Stimulated activated CD8-positive, alpha-beta memory T cell treated with anti-CD3 and anti-CD28 coated beads, Interleukin-15, amount 100 ng/mL, for 24 hours (primary cell): ENCODE measurements at places on chromosomes 2 and 18.

DNA sequence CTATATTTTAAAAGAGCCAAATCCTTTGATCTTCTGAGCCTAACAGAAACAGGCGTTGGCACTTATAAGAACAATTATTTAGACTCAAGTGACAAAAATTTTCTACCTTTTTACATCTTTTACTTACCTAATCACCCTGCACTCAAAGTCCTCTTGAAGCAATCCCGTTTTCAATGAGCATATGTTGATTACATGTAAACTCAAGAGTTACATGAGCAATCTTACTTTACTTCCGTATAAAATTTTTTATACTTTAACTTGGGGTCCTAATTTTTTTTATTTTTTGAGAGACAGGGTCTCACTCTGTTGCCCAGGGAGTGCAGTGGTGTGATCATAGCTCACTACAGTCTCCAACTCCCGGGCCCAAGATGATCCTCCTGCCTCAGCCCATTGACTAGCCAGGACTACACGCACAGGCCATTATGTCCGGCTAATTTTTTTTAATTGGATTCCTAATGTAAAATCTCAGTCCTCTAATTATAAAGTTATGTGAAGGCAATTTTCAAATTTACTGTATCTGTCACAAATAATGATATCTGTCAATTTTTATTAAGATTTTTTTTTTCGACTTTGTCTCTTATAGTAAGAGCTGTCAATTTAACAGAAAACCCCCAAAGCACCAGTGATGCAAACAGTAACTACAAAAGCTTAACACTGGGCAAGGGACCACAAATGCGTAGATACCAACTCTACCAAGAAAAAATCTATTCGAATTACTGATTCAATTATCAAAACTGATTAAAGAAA is 19.1 kb upstream of the STPG4 start:
- no peak for DNase-seq

- no peak for DNase-seq
Measured at GRCh38 chr2:188940171-188940570, 34.0 kb upstream of the COL3A1 start.

- no peak for DNase-seq
Measured at GRCh38 chr18:46297621-46298020, 193.4 kb downstream of the HAUS1 start.

- DNase-seq, result no peak
Measured at GRCh38 chr2:43643680-43644079, 6.6 kb downstream of the PLEKHH2 start.

DNA sequence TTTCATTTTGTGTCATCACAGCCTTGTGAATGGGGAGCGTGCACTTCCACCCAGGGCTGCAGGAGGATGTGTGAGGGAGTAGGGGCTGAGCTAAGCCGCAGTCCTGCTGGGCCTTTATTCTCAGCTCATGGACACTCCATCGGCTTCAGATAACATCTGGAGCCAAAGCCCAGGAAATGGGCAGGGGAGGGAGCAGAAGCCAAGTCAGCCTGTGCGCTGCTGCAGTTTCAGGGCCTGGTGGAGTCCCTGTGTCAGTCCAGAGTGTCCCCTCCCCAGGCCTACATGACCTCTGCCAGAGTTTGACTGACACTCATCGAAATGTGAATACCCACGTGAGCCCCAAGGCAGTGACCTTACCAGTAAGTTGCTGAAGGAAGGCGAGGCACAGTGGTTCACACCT is 242.2 kb downstream of the LOXHD1 start:
- no peak for DNase-seq

DNA sequence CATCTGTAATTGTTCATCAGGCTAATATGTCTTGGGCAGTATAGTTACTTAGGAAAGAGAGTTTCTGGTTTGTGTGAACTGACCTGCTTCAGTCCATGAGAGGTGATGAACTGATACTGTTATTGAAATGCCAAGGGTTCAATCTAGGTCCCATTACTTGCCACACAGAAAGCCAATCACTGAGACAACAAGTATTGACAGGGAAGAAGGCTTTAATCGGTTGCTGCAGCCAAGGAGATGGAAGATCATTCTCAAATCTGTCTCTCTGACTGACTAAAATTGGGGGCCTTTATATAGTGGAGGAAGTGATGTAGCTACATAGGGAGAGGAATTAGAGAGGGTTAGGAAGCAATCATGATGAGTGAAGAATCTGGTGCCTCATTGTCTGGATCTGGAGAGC is 19.9 kb upstream of the FAM98A start:
- no peak for DNase-seq

DNA sequence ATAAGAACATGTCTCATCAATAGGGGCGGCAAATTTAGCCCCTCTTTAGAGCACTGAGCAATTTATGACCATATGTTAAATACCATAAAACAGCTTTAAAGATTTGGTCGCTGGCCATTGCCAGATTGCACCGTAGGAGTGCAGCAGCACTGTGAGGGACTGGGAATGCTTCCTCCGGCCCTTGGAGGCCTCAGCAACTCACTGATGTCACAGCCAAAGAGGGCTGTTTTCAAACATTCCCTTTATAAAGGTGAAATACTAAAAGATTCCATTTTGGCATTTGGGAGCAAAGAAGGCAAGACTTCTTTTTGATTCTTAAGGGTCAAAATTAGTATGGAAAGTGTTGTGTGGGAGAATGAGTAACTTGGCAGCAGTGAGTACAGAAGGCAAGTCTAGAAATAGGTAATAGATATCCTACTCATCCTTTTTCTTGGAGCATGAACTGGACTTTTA is 63.7 kb downstream of the BABAM2 start:
- DNase-seq, result no peak

DNA sequence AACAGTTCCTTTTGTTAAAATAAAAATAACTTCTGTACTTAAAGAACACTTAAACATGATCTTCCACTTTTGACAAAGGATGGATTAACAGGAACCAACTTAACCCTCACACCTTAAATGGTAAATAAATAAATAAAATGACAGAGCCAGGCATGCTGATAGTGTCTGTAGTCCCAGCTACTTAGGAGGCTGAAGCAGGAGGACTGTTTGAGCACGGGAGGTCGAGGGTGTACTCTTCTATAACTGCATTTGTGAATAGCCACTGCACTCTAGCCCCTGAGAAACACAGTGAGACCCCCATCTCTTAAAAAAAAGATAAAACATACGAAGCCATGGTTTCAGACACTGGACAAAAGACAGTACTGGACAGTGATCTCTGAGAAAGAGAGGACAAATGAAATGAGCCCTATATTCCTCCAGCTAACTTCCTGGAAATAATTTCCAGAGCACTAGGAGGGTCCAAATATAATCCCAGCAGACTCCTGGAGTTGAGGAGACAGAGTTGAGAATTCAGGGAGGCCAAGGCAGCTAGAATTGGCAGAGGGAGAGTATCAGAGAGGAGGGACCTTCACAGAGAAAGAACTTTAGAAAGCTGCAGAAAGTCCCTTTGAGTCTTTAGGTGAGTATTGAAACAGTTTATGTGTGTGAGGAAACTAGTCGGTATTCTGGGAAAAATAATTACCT is 17.4 kb downstream of the PPP4R1 start:
- DNase-seq, result no peak

DNA sequence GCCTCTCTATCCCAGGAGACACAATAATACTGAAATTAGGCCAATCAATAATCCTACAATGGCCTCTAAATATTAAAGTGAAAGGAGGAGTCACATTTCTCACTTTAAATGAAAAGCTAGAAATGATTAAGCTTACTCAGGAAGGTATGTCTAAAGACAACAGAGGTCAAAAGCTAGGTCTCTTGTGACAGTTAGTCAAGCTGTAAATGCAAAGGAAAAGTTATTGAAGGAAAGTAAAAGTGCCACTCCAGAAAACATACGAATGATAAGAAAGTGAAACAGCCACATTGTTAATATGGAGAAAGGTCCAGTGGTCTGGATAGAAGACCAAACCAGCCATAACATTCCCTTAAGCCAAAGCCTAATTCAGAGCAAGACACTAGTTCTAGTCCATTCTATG is 9.5 kb downstream of the SESTD1 start:
- DNase-seq, result no peak

- DNase-seq, result no peak
Measured at GRCh38 chr18:4074647-4075046, 380.5 kb downstream of the DLGAP1 start.

DNA sequence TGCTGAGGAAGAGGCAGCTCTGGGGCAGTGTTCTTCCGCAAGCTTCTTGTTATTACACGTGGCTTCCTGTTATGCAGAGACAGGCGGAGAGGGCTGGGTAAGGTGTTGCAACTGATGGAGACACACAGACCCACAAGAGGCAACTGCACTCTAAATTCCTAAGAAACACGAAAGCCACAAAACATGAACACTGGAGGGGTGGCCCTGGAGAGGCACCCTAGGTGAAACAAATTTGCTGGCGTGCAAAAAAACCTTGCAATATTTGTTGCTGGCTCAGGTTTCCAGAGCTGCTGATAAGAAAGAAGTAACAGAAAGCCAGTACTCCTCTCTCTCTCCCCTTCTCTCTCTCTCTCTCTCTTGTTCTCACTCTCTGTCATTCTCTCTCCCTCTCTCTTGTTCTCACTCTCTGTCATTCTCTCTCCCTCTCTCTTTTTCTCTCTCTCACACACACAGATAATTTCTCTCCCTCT is 31.8 kb downstream of the ARHGAP25 start:
- DNase-seq, result no peak

DNA sequence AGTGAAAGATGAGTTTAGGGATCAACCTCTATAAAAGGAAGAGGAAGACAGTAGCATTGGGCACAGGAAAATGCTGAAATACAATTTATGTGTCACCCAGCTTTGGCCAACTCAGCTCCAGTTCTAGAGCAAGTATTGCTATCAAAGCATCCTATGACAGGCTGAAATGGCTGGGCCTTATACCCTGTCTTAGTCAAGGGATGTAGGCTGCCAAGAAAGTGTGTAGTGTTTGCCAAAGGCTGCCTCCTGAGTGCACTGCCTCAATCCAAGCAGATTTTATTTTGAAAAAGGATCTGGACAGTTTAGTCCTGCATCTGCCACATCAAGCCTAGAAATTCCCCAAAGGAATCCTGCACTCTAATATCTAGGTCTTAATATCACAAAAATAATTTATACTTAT is 359.9 kb upstream of the ZC3H15 start:
- DNase-seq, result no peak

DNA sequence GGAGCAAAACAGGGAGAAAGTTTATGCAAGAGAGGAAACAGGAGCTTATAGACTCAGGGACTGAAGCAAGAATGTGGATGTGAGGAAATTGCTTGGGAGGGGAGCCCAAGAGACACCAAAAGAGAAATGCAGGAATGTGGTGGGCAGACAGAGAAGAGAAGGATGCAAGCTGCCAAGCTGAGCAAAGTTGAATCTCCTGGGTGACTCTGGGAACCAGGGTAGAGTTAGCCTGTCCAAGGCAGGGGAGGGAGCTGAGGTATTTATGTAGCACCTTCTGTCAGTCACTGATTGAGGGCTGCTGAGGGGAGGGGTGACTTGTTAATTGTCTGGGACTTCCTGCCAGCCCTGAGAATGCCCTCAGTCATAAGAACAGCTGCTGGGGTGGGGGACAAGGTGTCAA is 464.3 kb downstream of the NBAS start:
- DNase-seq, result no peak

- DNase-seq, result no peak
Measured at GRCh38 chr2:69190743-69191404, 177.9 kb downstream of the ANTXR1 start.

GRCh38 chr2:150097901-150098531 is 389.5 kb downstream of the RND3 start:
- no peak for DNase-seq

DNA sequence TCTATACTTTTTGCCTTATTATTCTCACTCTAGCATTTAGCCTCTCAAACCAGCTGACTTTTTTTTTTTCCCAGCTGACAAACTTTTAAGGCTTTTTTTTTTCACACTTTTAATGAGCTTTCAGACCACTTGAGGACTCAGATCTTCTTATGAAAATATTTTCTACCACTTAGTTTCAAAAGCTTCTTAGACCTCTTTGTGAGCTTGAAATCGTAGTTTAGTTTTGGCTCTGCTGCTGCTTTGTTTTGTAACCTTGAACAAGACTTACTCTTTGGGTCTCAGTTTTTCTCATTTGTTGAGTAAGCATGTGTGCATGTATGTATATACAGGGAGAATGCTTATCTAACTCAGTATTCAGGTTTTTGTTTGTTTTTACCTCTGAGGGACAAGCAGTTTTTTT is 3.5 kb downstream of the NBEAL1 start:
- no peak for DNase-seq

- DNase-seq, result no peak
Measured at GRCh38 chr2:213125646-213126347, 25.6 kb downstream of the IKZF2 start.

GRCh38 chr2:218998414-218999002 is 5.3 kb upstream of the CRYBA2 start:
- DNase-seq, result no peak

DNA sequence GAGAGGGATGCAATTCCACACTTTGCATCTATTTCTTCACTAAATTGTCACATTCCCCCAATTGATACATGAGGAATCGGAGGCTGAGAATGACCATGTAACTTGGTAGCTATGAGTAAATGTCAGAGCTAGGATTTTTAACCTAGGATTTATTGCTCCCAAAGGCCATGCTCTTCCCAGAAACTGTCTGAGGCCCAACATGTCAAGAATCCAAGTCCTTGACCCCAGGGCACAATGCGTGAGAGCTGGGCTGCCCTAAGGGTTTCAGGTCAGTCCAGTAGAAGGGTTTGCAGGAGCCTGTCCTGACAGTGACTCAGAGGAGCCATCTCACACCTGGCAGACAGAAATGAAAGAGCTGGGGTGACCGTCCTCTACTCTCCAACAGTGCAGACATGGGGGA is 30.3 kb downstream of the LRRC30 start:
- DNase-seq, result no peak

GRCh38 chr2:19762142-19762541 is 139.6 kb downstream of the TTC32 start:
- DNase-seq, result no peak

GRCh38 chr2:232882505-232883115 is 12.5 kb downstream of the SNORC start:
- DNase-seq, result no peak

- DNase-seq, result no peak
Measured at GRCh38 chr2:26536371-26537068, 58.6 kb upstream of the OTOF start.

DNA sequence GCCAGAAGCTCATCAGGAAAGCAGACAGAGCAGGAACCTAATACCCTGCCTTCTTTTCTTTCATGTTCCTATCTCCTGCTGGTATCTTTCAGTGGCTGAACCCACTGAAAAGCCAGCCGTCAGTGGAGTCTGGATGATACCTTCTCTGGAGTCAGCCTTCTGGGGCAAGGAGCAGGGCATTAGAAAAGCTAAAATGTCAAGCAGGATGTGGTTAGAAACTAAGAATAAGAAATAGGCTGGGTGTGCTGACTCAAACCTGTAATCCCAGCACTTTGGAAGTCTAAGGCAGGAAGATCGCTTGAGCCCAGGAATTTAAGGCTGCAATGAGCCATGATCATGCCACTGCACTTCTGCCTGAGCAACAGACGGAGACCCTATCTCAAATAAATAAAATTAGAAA is 642.0 kb upstream of the FSHR start:
- DNase-seq, result no peak

DNA sequence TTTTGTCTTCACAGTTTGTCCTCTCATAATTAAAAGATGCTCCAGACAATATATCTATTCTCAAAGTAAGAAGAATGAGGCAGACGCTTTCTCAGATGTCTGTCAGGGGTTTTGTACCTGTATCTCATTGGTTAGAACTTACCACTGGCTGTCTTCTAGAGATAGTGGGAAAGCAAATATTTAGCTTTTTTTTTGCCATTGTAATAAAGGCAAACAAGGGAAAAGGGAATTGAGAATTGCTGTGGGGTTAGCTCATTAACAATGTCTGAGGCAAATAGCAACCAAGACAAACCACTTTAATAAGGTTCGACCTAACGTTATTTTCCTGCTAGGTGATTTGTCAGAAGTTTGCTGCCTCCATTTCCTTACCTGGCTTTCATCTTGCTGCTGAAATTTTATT is 30.0 kb downstream of the ZNF638 start:
- DNase-seq, result no peak

- no peak for DNase-seq
Measured at GRCh38 chr2:51368250-51368649, 336.3 kb upstream of the NRXN1 start.
